Brain pericyte (primary cell): ENCODE measurements at places on chromosomes 13 and 19.

DNA sequence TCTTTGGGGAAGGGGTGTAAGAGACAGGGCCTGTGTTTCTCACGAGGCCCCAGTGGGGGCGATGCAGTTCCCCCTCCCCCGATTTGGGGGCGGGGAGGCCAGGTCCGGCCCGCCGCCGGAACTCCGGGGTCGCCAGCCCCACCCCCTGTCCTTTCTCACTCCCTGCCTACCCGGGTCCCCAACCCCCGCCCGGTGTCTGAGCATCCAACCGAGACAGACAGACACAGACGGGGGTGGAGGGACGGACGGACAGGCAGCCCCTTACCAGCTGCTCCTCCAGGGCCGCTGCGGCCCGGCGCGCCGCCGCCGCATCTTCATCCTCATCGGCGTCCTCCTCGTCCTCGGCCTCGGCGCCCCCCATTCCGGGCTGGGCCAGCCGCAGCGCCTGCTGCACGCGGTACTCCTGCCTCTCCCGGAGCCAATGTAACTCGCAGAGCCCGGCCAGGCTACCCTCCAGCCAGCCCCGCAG is 397 bp downstream of the DACT3 start:
- no peak for DNase-seq

DNA sequence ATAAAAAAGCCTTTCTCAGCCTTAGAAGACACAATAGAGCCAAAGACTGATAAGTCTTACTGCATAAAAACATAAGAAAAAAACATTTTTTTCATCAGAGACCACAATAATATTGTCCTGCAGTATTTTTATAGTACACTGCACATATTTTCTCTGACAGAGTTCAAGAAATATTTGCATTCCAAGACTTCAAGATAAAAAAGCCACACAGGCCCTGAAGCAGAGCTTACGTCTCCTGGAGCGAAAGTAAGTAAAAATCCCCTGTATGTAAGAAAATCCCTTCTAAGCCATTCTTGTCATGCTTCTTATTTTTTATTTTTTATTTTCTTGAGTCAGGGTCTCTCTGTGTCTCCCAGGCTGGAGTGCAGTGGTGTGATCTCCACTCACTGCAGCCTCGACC is 755.9 kb downstream of the LIG4 start:
- DNase-seq: no peak

DNA sequence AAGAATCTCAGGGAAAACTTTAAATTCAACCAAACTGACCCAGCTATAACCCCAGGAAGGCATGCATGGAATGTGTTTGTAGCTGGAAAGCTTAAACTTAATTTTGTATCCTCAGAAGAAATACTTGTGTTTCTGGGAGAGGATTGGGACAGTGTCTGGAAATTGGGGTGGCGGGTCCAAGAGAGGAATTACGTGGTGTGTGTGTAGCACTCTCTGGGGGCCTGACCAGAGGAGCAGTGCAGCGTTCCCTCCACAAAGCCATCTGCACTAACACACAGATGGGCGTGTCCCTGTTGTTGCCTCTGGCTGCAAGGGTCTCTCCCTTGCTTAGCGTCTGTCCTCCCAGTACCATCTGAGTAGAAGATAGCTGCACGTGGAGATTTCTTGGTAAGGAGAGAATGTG is 6.4 kb downstream of the GARRE1 start:
- no peak for DNase-seq

DNA sequence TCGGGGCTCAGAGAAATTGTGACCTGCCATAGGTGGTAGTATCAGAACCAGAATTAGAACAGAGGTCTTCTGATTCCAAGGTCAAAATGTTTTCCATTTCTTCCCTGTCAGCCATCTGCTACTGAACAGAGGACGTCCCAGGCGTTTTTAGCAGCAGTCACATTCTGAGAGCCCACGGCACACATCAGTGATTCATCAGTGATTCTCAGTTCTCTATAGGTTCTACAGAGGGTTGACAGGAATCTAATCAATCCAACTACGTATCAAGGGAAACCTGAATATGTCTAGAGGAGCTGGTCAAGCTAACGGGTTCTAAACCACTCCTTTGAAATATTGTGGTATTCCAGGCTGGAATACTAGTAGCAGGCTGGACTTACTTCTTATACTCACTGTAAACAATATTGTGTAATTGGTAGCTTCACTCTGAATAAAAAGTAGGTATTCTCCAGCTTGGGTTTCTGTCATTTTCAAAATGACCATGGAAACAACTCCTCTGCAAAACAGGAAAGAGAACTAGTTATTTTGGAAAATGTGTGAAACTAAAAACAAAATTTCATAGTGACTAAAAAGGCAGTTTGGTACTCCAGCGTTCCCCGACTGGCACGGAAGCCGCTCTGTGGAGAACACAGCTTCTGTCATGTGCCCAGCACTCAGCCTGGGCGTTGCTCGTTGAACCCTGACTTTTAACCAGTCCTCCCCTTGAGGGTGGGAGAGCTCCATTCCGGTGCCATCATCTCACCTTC is 43.2 kb downstream of the FLT3 start:
- no peak for DNase-seq

- no peak for DNase-seq
These were observed 4.3 kb downstream of the OR7A5 start for GRCh38 chr19:14830702-14831101.

DNA sequence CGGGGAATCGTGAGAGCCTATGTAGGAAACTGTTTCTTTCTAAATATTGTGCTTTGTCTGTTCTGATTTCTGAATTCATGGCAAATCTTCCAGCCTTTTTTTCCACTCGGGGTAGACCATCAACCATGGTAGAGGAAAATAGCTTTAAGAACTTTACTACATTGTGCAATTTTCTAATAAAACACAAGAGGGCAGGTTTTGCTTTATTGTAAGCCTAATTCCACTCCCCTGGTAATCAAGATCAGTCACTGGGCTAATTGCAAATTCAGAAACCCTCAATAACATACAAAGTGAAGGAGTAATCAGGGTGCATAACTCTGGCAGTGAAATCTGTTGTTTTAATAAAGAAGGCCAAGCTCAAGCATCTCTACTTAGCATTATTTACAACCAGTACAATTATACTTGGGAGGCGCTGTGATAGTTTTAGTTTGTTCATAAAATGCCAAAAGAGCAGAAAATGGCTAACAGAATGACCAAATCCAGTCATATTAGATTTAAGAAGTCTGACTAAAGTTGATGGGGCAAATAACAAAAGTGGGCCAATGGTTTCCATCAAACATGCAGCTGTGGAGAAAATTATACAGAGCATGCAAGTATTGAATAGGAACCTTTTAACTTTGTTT is 43.8 kb downstream of the DCT start:
- DNase-seq: peak; percentile 3

- no peak for DNase-seq
These were observed 21.0 kb downstream of the LMO7 start for GRCh38 chr13:75657111-75657510.

GRCh38 chr19:3413796-3414327 is 47.5 kb downstream of the NFIC start:
- no peak for DNase-seq

DNA sequence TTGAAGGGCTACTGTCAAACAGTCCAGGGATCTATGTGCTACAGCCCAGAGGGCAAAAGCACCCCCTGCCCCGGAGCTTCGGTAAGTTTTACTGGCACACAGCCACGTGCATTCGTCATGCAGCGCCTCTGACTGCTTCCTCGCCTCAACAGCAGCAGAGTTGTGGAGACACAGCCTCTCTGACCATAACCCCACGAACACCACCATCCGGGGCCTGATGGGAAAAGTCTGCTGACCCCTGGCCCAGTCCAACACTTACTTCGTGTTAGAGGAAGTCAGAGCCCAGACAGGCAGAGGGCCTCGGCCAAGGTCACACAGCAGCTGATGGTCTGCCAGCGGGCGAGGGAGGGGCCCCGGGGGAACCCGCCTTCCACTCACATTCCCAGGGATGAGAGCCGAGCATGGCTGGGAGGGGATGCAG is 5.1 kb downstream of the CBARP start:
- no peak for DNase-seq
